ENCODE measurements at places on chromosomes 12 and 14. TPM values are rescaled to one million over a fixed set of nuclear protein-coding genes. Genes with fewer than 3 reads are reported as not detected.

Gene RPL10L
- not detected for total RNA-seq

Gene RAD52
- total RNA-seq, result 9.1 TPM

Gene MED6
- total RNA-seq, result 26.1 TPM

Gene NEUROD4
- not detected for total RNA-seq

Gene RIMKLB
- 41.6 TPM for total RNA-seq

Gene DNM1L
- total RNA-seq, result 115 TPM

Gene KCNJ8
- not detected for total RNA-seq

Gene PMCH
- not detected for total RNA-seq

Gene CCDC38
- not detected for total RNA-seq

Gene SPTB
- total RNA-seq, result under 0.01 TPM

Measured in bladder microvascular endothelial cell (primary cell).